Fibroblast of the conjunctiva (primary cell): ENCODE measurements at places on chromosomes 2 and 18.

- peak; percentile 18 for DNase-seq
Observed at GRCh38 chr2:121360566-121361300, 75.7 kb upstream of the TFCP2L1 start.

- DNase-seq = no peak
Observed at GRCh38 chr2:159211447-159212396, 74.8 kb downstream of the WDSUB1 start.

- no peak for DNase-seq
Observed at GRCh38 chr2:201441409-201441808, 9.8 kb downstream of the TRAK2 start.

DNA sequence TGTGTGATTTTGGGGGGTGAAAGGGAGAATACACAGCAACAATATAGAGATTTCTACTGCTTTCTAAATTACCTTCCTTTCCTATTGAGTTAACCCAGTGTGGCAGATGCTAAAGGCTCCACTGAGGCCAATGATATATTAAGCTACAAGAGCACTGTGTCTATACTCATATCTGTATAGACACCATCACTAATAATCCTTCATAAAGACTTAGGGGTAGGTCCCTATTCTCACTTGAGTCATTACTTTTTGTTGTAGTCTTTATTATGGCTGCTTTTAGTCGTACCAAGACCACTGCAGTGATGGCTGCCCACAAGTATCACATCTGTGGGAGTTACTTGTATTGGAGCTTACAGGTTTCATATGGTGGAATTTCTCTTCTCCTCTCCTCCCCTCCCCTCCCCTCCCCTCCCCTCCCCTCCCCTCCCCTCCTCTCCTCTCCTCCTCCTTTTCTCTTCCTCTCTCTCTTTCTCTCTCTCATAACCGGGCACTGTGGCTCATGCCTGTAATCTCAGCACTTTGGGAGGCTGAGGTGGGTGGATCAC is 637.6 kb downstream of the ADCYAP1 start:
- DNase-seq = no peak

- no peak for DNase-seq
Observed at GRCh38 chr18:79965119-79965902, 868 bp downstream of the HSBP1L1 start.

- DNase-seq = no peak
Observed at GRCh38 chr18:8368512-8369217, 240.6 kb upstream of the RAB12 start.

DNA sequence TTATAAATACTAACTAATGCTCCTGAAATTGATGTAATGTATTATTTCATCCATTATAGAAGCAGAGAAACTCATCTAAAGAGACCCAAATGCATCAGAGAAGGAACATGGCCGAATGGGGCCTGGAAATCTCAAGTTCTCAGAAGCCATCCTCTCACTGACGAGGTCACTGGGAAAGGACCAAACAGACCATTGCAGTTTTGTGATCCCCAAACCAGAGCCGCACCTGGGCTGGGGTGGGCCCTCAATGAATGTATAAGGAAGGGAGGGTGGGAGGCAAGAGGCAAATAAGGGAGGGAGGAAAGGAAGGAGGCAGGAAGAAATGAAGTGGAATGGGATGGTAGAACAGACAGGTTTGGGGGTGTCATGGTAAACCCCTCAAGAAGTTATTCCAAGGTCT is 245.3 kb upstream of the ID2 start:
- DNase-seq = no peak

- DNase-seq = no peak
Observed at GRCh38 chr2:171882089-171882769, 11.8 kb downstream of the SLC25A12 start.

DNA sequence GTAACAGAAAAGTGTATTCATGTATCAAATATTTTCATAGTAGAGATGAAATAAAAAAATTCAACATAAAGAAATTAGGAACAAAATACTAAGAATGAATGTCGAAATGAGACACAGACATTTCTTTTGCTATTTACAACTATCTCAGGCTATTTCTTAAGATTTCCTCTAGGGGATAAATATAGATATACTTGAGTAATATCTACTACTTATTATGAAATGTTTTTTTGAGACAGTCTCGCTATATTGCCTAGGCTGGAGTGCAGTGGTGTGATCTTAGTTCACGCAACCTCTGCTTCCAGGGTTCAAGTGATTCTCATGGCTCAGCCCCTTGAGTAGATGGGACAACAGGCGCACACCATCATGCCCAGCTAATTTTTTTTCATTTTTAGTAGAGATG is 326.1 kb downstream of the RNF144A start:
- no peak for DNase-seq

DNA sequence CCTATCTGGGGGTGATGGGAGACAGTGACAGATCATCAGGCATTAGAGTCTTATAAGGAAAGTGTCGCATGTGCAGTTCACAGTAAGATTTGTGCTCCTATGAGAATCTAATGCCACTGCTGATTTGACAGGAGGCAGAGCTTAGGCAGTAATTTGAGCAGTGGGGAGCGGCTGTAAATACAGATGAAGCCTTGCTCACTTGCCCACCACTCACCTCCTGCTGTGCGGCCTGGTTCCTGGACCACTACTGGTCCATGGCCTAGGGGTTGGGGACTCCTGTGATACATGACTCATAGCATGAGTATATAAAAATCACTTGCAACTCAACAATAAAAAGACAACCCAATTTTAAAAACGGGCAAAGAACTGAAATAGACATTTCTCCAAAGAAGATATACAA is 71.1 kb upstream of the ACAA2 start:
- DNase-seq = no peak

DNA sequence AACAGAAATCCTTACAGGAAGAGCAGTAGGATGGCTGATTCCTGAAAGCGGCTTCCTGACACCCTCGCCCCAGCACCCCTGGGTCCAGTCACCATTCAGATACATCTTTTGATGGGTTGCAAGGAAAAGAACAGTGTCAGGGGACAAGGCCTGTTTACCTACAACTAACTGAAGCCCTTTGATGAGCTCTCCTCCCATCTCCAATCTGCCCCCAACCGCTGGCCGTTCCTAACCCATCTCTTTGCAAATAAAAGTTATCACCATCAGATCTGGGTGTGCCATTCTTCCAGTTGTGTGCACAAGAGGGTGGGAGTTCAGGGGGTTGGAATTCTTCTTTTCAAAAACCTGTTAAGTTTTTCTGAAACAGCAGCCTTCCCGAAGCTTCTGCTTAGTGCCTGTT is 48.9 kb downstream of the ARL4C start:
- DNase-seq = no peak

DNA sequence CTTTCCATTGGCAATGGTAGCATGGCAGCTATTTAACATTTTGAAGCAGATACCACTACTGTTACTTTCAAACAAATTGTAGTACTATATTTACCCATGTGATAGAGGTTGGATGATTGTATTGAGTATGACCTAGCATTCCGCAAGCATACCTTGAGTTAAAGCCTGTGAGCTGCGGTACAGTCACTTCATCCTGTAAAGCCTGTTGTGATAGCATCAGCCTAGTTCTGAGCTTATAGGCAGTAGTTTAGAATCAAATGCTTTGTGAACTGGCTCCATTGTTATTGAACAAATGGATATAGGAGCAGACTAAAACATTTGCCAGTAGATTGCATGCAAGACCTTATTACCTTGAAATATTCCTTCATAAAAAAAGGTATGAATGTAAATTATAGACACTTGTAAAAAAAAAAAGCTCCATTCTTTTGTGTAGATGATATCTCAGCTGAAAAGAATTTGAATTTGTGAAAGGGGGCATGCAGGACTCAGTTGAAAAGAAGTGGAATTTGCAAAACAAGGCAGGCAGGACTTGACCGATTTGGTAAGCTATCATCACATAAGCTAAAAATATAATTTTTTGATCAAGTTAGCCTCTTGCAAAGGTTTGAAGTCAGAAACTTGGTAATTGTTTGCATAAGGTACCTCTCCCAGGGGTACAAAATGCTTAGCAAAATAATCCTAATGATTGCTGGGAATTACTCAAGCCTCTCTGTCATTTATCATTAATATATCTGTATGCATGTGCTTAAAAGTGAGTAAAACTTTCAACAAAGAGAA is 138.5 kb upstream of the ITGA4 start:
- DNase-seq = no peak

DNA sequence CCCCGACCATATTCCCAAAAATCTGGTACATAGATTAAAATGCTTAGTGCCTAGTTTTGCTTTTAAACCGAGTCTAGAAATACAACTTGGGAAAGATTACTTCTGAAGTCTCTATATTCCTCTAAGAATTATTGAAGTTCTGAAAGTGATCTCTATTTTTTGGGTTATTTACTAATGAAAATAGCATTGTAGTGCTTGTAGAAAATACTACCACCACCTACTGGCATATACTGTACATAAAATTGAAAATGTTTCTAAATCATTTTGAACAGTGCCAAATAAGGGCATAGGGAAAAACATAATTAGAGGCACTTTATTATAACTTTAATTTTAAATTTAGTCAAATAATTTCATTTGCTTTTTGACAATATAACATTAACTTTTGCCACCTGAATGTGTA is 1399.6 kb upstream of the ZEB2 start:
- no peak for DNase-seq

DNA sequence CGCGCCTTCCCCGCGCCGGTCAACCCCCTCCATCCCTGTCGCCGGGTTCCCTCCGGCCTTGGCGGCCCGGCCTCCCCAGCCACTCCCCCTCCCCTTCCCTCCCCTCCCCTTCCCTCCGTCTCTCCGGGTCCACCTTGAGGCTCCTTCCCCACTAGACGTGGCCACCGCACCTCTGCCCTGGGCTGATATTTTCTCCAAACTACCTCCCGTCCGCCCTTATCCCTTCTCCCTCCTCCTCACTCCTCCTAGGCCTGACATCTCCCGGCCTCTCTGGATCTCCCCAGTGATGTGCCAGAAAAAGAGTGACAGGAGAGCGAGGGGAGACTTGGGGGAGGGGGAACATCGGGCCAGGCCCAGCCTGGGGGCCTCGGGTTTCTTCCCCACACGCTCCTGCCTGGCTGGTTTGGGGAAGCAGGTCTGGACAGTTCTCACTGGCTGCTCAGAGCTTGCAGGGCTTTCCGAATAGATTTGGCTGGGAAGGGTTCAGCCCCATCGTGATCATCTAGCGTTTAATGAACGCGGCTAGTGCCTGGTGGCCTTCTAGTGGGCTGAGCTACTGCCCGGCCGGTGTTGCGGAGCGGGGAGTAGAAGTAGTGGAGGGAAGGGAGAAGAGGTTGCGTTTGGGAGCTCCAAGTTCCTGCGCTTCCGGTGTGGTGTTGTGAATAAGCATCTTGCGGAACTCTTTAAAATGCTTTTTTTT is 641 bp downstream of the MAPRE3 start:
- DNase-seq = no peak

GRCh38 chr2:12070153-12070552 is 323.7 kb downstream of the LPIN1 start:
- DNase-seq = no peak

DNA sequence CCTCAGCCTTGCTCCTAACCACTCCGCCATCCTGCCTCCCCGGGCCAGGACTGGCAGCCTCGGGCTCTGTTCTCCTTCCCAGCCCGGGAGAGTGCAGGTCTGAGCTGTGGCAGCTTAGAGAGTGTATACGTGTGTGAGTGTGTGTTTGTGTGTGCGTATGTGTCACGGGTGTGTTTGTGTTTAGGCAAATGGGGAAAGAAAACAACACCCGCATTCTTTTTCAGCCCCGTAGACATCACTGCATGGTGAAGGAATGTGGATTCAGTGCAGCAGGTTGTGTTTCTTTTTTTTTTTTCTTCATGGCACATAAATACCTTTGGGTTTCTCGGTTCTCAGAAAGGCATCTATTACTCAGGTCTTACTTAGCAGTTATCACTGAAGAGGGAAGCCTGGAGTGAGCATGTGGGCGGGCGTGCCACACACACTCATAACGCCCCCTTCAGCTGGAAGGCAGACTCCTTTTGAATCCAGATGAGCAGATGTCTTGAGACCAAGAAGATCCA is 44.2 kb downstream of the GLI2 start:
- DNase-seq = no peak

DNA sequence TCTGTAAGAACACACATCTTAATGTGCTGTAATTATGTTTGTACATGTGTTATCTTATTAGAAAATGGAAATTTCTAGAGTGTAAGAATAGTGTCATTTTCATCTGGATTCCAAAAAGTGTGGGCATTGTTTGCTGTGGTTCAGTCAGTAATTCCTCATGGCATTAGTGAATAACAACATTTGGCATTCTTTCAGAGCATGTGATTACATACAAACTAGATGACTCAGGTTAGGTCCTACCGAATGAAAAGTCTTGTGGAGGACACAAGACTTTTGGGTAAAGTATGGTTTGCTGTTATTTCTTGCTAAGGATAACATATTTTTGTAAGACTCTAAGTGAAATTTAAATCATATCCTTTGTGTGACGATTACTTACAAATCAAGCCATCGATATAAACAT is 593.1 kb upstream of the NRXN1 start:
- peak; percentile 1 for DNase-seq

GRCh38 chr18:29321561-29321960 is 1144.6 kb upstream of the CDH2 start:
- no peak for DNase-seq

- DNase-seq = no peak
Observed at GRCh38 chr2:36824273-36824672, 127.8 kb downstream of the VIT start.

- DNase-seq = no peak
Observed at GRCh38 chr2:169910109-169910799, 83.0 kb downstream of the UBR3 start.

DNA sequence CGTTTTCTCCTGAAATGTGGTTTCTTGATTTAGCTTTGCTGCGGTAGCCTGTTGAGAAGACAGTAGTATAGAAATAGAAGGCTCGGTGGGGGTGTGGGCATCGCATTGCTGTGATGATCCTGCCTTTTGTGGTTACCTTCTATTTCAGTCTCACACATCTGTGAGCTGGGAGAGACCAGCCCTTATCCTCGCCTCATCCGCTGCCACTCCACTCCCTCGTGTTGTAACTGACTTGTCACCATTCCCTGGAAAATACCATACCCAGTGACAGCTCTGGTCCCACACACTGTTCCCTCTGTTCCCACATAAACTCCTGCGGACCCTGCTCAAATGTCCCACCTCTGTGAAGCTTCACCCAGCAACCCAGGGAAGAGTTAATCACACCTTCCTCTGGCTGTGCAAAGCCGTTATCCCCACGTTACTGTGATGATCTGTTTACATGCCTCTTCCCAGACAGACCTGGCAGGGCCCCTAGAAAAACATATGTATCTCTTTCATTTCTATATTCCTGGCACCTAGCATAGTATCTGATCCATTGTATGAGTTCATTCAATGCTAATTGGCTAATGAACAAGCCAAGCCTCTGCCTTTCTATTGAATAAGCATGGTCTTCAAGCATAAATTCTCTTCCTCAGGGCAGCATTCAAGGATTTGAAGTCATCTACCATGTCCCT is 114.6 kb downstream of the MAPK4 start:
- DNase-seq = no peak

DNA sequence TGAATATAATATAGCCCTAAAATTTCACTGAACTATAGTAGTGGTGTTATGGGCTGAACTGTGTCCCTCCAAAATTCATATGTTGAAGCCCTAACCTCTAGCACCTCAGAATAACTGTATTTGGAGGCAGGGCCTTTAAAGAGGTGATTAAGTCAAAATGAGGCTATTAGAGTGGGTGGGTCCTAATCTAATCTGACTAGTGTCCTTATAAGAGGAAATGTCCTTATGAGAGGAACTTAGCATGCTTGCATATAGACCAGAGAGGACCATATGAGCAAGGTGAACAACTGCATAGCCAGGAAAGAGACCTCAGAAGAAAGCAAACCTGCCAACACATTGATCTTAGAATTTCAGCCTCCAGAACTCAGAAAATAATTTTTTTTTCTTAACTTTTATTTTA is 238.4 kb downstream of the ZEB2 start:
- no peak for DNase-seq

GRCh38 chr2:27572439-27572838 is 10.4 kb upstream of the ZNF512 start:
- DNase-seq = no peak
